ENCODE measurements at places on chromosomes 6 and 20. TPM values are rescaled to one million over a fixed set of nuclear protein-coding genes. Genes with fewer than 3 reads are reported as not detected.

GRCh38 chr20:12737900-12738299, 270.9 kb upstream of the SPTLC3 start:
- H3K27ac ChIP-seq: no peak overlapping the region
- DNase-seq: no peak
- no peak overlapping the region for H3K4me3 ChIP-seq
- H3K36me3 ChIP-seq: no peaks in the 10 kb centered on the region
- H3K4me1 ChIP-seq: no peaks in the 10 kb centered on the region

The SH3BGRL2 gene
- total RNA-seq: 1.9 TPM

The SAMD10 gene
- total RNA-seq: 3.5 TPM

- no peaks in the 10 kb centered on the region for H3K4me1 ChIP-seq
Measured at GRCh38 chr6:8683204-8683603, 247.9 kb upstream of the SLC35B3 start.

- H3K4me1 ChIP-seq: peaks cover 13% of the 10 kb centered on the region
- no peak overlapping the region for H3K4me3 ChIP-seq
- peaks cover 5% of the 10 kb centered on the region for H3K36me3 ChIP-seq
- no peaks in the 10 kb centered on the region for H3K27me3 ChIP-seq
- H3K27ac ChIP-seq: no peak overlapping the region
Measured at GRCh38 chr6:118551063-118552053, 3.3 kb downstream of the PLN start.

DNA sequence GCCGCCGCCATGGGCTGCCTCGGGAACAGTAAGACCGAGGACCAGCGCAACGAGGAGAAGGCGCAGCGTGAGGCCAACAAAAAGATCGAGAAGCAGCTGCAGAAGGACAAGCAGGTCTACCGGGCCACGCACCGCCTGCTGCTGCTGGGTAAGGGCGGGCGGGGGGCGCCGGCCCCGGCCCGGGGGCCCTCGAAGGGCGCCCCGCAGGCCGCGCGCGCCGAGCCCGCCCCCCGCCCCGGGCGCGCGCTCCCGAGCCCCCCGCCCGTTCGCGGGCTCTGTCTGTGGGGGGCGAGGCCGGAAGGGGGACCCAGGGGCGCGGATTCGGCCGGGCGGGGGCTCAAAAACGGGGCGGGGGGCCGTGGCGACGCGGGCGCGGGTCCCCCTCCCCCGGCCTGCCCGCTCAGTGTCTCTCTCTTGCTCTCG, 39.2 kb downstream of the GNAS start:
- peaks cover 44% of the 10 kb centered on the region for H3K4me1 ChIP-seq
- no peaks in the 10 kb centered on the region for H3K27me3 ChIP-seq
- H3K27ac ChIP-seq: peak overlapping the region; percentile 98

DNA sequence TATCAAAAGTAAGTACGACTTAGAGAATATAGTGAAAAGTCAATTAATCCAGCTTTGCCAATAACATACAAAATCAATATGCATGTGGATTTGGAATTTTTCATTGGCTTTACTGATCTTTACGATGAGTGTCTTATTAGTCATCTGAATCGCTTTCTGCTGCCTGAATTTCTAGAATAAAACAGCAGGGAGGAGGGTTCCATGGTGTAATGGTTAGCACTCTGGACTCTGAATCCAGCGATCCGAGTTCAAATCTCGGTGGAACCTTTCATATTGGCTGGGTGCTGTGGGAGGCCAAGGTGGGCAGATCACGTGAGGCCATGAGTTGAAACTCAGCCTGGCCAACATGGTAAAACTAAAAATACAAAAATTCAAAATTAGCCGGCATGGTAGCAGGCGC, 448.8 kb downstream of the RNF144B start:
- no peaks in the 10 kb centered on the region for H3K4me1 ChIP-seq
- DNase-seq: no peak
- H3K27ac ChIP-seq: no peak overlapping the region
- no peaks in the 10 kb centered on the region for H3K36me3 ChIP-seq
- no peak overlapping the region for H3K4me3 ChIP-seq
- H3K27me3 ChIP-seq: no peaks in the 10 kb centered on the region

DNA sequence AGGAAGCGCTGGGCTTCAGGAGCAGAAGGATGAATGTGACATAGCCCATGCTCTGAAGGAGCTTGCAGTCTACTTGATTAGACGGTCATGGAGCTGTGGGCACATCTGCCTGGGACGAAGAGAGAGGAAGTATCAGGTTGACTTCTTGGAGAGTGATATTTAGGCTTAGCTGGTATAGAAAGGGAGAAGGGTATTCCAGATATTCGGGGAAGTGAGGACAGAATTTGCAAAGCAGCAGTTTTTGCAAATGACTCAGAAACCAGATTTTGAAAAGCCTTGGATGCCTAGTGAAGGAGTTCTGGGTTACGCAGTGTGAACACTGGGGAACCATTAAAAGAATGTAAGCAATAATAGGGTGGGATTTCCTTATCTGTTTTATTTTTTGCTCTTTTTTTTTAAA, 60.7 kb downstream of the EYA4 start:
- peaks cover 6% of the 10 kb centered on the region for H3K4me1 ChIP-seq
- H3K4me3 ChIP-seq: no peak overlapping the region
- H3K36me3 ChIP-seq: no peaks in the 10 kb centered on the region
- no peak for DNase-seq
- H3K27ac ChIP-seq: no peak overlapping the region

DNA sequence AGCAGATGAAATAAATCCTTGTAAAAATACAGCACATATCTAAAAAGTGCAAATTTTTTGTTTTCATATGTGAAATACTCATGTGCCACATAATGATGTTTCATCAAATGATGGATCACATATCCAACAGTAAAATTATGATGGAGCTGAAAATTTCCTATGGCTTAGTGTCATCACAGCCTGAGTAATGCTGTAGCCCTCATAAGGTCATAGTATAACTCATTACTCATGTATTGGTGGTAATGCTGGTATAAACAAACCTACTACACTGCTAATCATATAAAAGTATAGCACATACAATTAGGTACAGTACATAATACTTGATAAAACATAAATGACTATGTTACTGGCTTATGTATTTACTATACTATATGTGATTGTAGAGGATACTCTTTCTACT, 12.9 kb downstream of the TSPYL1 start:
- H3K27ac ChIP-seq: no peak overlapping the region
- DNase-seq: no peak
- H3K27me3 ChIP-seq: no peaks in the 10 kb centered on the region
- H3K4me1 ChIP-seq: peaks cover 3% of the 10 kb centered on the region
- H3K4me3 ChIP-seq: no peak overlapping the region

- H3K27ac ChIP-seq: no peak overlapping the region
- no peaks in the 10 kb centered on the region for H3K27me3 ChIP-seq
- H3K4me1 ChIP-seq: peaks cover 40% of the 10 kb centered on the region
- H3K36me3 ChIP-seq: no peaks in the 10 kb centered on the region
- no peak overlapping the region for H3K4me3 ChIP-seq
Measured at GRCh38 chr6:105592329-105592728, 189.4 kb upstream of the PREP start.

GRCh38 chr6:155195903-155196302, 67.9 kb upstream of the CLDN20 start:
- no peak overlapping the region for H3K27ac ChIP-seq
- H3K27me3 ChIP-seq: no peaks in the 10 kb centered on the region
- H3K36me3 ChIP-seq: peaks cover 3% of the 10 kb centered on the region
- no peak for DNase-seq
- no peak overlapping the region for H3K4me3 ChIP-seq
- peaks cover 13% of the 10 kb centered on the region for H3K4me1 ChIP-seq

The PAK5 gene
- total RNA-seq: not detected

- H3K36me3 ChIP-seq: no peaks in the 10 kb centered on the region
- no peak overlapping the region for H3K27ac ChIP-seq
- H3K4me3 ChIP-seq: no peak overlapping the region
- no peak for DNase-seq
- no peaks in the 10 kb centered on the region for H3K4me1 ChIP-seq
Measured at GRCh38 chr20:59748619-59749191, 144.4 kb downstream of the PHACTR3 start.

DNA sequence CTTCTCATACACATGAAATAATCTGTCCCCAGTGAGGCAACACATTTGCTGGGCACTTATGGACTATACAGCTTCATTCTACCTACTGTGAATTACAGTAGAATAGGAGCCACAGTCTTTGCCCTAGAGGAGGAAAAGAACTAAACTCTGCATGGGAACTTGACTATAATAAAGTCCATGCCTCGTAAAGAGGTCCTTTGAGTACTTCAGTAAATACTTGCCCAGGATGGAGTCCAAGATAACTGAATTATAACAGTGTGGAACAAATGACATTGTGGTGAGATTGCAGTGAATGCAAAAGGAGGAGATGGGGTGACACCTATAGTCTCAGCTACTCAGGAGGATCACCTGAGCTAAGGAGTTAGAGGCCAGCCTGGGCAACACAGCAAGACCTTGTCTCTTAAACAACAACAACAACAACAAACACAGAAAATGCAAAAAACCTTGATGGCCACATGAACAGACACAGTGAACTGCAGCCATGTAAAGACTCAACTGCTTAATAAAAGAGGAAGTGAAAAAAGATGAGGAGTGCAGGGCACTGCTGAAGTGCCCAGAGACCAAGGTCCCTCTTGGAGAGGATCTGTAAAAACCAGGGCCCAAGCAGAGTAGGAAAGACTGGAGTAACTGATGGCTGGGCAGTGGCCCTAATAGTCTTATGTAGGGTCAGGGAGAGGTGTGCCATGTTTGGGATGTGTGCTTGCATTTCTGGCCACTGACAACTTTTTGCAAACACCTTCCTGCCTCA, 3.7 kb downstream of the MRPS18A start:
- H3K4me3 ChIP-seq: no peak overlapping the region
- H3K27ac ChIP-seq: no peak overlapping the region

GRCh38 chr20:39311851-39312506, 349.8 kb downstream of the DHX35 start:
- peaks cover 30% of the 10 kb centered on the region for H3K27me3 ChIP-seq
- H3K36me3 ChIP-seq: no peaks in the 10 kb centered on the region
- no peak for DNase-seq
- H3K4me3 ChIP-seq: no peak overlapping the region
- peaks cover 4% of the 10 kb centered on the region for H3K4me1 ChIP-seq

GRCh38 chr6:5308066-5308465, 46.8 kb downstream of the FARS2 start:
- H3K27ac ChIP-seq: no peak overlapping the region
- H3K4me1 ChIP-seq: no peaks in the 10 kb centered on the region
- H3K36me3 ChIP-seq: no peaks in the 10 kb centered on the region
- no peak overlapping the region for H3K4me3 ChIP-seq

The SLC23A2 gene
- 22.2 TPM for total RNA-seq

DNA sequence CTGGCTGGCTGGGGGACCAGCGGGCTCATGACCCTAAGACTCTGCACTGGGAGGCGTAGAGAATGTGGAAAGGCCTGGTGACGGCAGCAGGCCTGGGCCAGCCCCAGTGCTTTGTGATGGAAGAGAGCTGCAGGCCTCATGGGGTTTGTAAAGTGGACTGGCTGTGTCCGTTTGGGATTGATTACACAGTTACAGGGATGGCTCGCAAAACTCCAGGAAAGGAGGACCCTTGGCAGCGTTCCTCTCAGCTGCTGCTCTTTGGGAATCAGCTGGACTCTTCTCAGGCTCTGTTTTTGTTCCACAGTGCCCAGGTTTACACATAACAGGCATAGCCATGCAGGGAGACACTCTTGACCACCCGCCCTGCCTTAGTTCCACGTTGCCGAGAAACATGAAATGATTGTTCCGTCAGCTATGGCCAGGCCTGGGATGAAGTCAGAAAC, 89.0 kb downstream of the SLX4IP start:
- H3K4me3 ChIP-seq: no peak overlapping the region
- H3K36me3 ChIP-seq: peaks cover 3% of the 10 kb centered on the region
- H3K4me1 ChIP-seq: peaks cover 46% of the 10 kb centered on the region
- no peaks in the 10 kb centered on the region for H3K27me3 ChIP-seq
- H3K27ac ChIP-seq: peak overlapping the region; percentile 81
- DNase-seq: no peak

The MMP24 gene
- 0.63 TPM for total RNA-seq

DNA sequence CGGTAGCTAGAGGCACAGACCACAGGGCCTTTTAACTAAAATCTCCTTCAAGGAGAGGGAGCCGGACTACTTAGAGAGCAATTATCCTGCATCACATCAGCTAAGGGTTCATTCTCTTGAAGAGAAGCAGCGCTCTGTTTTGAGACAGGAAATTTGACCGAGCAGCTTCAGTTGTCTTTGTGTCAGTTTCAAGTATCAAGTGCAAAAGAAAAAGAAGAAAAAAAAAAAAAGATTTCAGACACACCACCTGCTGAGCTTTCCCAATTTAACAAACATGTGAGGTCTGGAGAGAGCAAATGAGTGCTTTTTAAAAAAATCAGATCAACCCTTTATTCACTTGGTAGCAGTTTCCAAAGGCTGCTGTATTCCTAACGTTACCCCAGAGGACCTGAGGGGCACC, 273.5 kb upstream of the POU3F2 start:
- no peak overlapping the region for H3K27ac ChIP-seq
- DNase-seq: no peak
- no peak overlapping the region for H3K4me3 ChIP-seq
- H3K27me3 ChIP-seq: peaks cover 21% of the 10 kb centered on the region
- no peaks in the 10 kb centered on the region for H3K4me1 ChIP-seq

- no peak for DNase-seq
- H3K27ac ChIP-seq: no peak overlapping the region
- H3K4me1 ChIP-seq: peaks cover 94% of the 10 kb centered on the region
- H3K4me3 ChIP-seq: no peak overlapping the region
- H3K36me3 ChIP-seq: peaks cover 28% of the 10 kb centered on the region
Measured at GRCh38 chr6:143694560-143694959, 16.8 kb downstream of the PHACTR2 start.

The SUN5 gene
- not detected for total RNA-seq

The UBE2V1 gene
- 102 TPM for total RNA-seq

- no peak overlapping the region for H3K27ac ChIP-seq
- DNase-seq: no peak
- H3K4me3 ChIP-seq: no peak overlapping the region
Measured at GRCh38 chr20:38628580-38629470, 27.2 kb downstream of the ARHGAP40 start.

The SASH1 gene
- 70.6 TPM for total RNA-seq

GRCh38 chr20:2921506-2921905, 48.2 kb downstream of the PTPRA start:
- no peak overlapping the region for H3K4me3 ChIP-seq
- H3K27me3 ChIP-seq: no peaks in the 10 kb centered on the region
- H3K27ac ChIP-seq: no peak overlapping the region
- H3K36me3 ChIP-seq: peaks cover 20% of the 10 kb centered on the region
- no peak for DNase-seq

DNA sequence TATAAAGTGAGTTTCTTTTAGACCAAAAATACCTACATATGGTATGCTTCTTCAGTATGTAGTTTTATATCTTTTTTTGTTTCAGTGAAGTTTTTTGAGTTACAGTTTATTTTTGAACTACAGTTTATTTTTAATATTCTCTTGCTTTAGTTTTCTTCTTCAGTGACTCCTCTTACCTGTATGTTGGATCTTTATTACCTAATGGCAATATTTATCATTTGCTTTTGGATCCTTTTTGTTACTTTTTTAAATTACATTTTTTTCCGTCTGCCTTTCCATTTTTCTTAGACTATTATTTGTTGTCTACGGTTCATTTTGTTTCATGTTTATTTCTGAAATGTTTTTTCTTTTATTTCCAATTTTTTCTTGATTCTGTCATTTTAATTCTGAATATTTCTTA, 71.9 kb downstream of the SMAP1 start:
- no peak overlapping the region for H3K27ac ChIP-seq
- H3K4me1 ChIP-seq: peaks cover 5% of the 10 kb centered on the region
- no peak overlapping the region for H3K4me3 ChIP-seq
- DNase-seq: no peak
- no peaks in the 10 kb centered on the region for H3K27me3 ChIP-seq
